ENCODE measurements at places on chromosomes 2 and 18.
A peak's percentile ranks its signal among the peaks of the same experiment; 100 is the strongest.

DNA sequence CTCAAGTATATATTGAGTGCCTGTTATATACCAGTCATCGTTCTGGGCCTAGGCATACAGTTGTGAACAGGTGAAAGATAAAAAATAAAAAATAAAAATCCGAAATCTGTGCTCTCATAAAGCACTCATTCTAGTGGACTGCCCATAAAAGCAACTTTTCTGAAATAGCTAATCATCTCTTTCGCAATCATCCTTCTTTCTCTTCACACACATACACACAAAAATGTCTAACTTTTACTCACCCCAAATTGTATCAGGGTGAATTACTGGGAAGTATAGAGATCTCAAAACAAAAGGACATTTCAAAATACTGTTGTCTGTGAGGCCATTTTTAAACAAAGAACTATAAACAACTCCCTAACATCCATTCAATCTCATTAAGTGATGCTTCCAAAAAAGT is 29.6 kb upstream of the ORC2 start:
- no peak for DNase-seq

DNA sequence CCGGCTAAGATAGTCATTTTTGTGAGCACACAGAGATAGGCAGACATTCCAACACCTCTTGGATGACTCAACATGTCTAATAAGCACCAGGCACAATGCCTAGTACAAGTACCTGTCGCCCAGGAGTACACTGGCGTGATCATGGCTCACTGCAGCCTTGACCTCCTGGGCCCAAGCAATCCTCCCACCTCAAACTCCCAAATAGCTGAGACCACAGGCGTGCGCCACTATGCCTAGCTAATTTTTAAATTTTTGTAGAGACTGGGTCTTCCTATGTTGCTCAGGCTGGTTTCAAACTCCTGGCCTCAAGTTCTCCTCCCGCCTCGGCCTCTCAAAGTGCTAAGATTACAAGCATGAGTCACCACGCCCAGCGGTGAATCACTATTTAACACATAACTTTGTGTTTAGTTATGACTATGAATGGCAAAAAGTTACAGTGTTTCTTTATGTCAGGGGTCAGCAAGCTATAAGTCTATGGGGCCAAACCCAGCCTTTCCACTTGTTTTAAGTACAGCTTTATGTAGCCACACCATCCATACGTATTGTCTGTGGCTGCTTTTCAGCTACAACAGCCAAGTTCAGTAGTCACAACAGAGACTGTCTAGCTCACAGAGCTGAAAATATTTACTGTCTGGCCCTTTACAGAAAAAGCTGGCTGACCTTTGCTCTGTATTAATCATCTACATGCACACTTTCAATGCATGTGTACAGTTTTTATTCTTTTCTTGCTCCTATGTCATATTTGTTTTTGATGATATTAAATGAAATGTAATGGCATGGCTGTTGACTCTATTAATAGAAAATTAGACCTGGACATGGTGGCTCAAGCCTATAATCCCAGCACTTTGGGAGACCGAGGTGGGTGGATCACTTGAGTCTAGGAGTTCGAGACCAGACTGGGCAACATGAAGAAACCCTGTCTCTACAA is 18.7 kb downstream of the ORC2 start:
- DNase-seq = no peak

DNA sequence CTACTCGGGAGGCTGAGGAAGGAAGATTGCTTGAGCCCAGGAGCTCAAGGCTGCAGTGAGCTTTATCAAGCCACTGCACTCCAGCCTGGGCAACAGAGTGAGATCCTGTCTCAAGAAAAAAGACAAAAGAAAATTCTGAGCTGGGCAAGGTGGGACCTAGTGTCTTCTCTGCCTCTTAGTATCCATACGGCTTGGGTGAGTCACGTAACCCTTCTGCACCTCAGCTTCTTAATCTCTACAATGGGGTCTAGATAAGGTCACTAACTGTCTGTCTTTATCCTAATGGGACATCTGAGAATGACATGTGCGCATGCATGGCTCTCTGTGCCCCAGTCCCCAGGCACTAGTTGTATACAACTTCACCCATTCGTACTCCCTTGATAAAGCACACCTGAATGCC is 53.4 kb upstream of the TLK1 start:
- no peak for DNase-seq

DNA sequence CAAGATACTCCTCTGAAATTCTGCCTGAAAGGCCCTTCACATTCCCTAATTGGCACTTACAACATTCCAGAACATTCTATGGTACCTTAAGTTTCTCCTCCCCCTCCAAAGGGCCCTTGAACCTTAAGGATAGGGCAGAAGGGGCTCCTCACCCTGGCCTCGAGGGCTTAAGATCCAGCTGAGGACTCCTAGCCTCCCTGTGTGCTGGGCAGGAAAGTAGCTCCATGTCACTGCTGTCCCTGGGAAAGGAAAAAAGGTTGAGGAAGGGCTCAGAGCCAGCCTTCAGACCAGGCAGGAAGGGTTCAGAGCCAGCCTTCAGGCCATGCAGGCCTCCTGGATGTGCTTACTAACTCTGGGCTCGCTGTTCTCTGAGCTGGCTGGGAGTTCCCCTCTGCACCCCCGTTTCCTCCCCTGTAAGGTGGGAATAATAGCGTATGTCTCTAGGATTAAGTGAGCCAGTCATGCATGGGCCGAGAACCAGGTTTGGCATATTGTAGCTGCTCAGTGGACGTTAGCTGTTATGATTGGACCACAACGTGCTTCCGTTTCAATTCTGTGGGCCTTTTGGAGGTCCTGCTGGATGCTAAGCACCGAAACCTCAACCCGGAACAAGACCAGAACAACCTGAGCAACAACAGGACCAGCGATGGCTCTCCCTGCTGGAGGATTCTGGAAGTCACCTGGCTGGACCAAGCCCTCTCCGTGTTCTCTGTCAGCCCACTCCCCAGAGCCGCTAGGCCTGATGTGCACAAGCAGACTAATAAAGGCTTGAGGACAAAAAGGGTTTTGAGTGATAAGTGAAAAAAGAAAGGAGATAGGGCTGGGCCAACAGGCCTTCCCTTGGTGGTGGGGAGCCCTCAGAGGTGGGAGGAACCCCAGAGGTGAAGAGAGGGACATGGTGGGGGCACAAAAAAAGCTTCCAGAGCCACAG is 1.0 kb upstream of the B3GNT7 start:
- DNase-seq = peak; percentile 75

GRCh38 chr2:102839668-102840388 is 78.0 kb downstream of the TMEM182 start:
- DNase-seq = peak; percentile 50

DNA sequence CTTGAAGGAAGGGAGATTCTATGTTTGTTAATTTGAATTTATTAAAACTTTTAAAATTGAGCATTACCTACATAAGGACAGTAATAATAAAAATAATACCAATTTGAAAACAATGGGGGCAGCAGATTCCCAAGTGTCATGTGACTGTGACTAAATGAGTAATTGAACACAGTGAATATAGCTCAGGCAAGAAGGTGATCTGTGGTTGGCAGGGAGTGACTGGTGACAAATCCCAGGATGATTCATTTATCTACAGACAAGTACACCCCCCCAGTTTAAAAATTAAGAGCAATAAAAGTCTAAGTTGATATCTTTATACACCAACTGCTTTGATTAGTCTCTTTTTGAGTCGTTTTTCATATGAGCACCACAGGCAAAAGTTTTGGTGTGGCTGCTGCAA is 299.5 kb downstream of the ARHGAP15 start:
- DNase-seq = no peak

GRCh38 chr2:218701806-218702205 is 8.8 kb upstream of the TTLL4 start:
- no peak for DNase-seq

DNA sequence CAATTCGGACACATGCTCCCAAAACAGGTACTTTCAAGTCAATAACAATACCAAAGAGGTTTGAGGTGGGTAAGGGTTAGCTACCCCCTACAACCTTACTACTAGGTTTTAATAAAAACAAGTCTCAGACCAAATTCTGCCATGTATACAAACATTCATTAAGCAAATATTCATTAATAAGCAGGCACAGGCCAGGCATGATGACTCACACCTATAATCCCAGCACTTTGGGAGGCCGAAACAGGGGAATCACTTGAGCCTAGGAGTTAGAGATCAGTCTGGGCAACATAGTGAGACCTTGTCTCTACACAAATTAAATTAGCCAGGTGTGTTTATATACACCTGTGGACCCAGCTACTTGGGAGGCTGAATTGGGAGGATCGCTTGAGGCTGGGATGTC is 11.7 kb upstream of the ELAC1 start:
- DNase-seq = no peak

DNA sequence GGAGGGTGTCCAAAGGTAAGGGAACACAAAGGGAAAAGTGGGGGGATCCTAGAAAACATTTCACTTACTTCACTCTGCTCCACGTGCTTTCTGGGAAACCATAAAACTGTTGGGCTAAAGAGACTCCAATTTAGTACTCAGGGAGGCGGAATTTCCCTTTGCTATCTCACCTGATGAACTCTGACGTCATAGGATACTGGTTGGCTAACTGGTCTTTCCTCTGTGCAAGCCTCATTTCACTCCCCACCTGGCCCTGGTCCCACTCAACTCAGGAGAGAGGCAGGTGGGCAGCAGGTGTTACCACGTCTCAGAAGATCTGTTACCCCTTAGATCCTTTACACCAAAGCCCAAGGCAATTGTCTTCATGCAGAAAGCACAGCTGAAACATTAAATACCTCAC is 51.8 kb upstream of the PMAIP1 start:
- DNase-seq = no peak

DNA sequence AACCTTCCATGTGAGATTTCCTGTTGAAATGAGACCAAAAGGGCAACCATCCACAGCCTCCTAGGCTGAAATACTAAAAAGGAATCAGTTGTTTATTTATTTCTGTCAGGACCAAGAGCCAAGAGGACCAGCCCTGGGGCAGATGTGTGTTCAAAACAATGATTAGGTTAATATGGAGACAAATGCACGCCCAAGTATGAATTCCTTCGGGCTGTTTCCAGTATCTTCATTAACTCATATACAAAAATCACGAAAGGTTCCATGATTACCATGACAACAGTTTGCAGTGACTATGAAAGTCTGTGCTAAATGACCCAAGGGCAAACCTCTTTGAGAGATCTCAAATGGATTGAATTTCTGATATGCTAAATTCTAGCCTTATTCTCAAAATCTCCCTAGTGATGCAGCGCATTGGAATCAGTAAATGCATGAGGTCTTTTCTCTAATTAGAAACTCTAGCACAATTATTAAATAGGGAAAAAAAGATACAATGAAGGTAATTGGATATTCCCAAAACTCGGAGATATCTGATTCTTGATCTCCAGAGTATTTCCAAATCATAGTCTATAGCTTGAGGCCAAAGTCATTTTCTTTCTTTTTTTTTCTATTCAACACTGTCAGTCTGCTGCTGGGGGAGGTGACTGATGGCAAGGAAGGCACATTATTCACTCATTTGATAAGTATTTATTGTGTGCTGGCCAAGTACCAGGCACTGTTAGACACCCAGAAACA is 35.6 kb downstream of the VIT start:
- no peak for DNase-seq

GRCh38 chr2:148375214-148375613 is 269.3 kb upstream of the EPC2 start:
- DNase-seq = no peak

- DNase-seq = no peak
These were observed 364.8 kb upstream of the GALNT5 start for GRCh38 chr2:156892467-156893281.

DNA sequence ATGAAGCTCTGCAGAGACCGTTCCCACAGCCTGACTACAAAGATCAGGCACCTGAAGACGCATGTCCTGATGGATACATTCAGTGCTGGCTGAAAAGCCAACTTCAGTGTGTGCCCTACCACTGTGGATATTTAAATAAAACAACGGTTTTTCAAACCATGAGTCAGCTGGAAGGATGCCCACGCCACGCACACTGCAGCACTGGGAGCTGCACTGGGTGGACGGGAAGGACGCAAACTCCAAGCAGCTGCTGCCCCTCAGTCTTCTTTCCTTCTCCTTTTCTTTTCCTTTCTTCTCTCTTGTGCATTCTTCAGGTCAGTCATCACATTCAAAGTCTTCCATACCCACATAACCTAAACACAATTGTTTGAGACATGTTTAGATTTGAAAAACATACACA is 7.9 kb downstream of the TMEM18 start:
- DNase-seq = no peak

- DNase-seq = no peak
These were observed 153.6 kb downstream of the GBX2 start for GRCh38 chr2:236014408-236015131.

GRCh38 chr18:24386681-24387080 is 10.9 kb downstream of the OSBPL1A start:
- no peak for DNase-seq

- DNase-seq = no peak
These were observed 813 bp downstream of the NDC80 start for GRCh38 chr18:2572171-2572569.

GRCh38 chr2:19250906-19251305 is 107.5 kb downstream of the OSR1 start:
- no peak for DNase-seq

All from memory B cell (primary cell).